ENCODE measurements at places on chromosomes 4 and X.

- DNase-seq, result no peak
Observed at GRCh38 chr4:8648816-8649630, 56.5 kb downstream of the CPZ start.

DNA sequence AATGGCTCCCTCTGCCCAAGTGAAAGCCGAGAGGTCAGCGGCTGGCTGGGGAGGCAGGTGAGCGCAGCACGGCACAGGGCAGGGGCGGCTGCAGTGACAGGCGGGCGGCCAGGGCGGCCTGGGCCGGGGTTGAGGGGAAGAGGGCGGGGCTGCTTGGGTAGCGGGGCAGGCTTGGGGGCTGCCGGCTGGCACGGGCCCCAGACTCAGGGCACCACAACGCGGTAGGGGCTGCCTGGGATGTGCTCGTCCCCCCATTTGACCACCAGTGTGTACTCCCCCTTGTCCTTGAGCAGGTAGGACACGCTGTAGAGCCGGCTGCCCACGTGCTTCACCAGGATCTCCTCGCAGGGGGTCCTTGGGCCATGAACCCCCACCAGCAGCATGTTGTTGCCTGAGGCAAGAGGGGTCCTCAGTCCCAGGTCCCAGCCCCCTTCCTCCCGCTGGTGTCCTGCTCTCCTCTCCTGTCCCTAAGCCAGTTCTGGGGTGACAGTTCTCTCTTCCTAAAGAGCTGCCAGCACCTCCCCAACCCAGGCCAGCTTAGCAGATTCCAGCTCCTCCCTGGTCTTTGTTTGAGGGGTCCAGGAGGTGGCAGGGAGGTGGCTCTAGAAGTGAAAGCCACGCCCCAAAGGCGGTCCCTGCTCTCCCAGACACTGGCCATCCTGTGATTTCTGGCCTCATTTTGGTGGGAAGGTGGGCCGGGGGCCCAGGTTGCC is 25.6 kb downstream of the FLNA start:
- DNase-seq, result no peak

GRCh38 chr4:6122496-6122895 is 77.9 kb downstream of the JAKMIP1 start:
- DNase-seq, result no peak

GRCh38 chr4:71526637-71527406 is 188.0 kb downstream of the SLC4A4 start:
- no peak for DNase-seq

DNA sequence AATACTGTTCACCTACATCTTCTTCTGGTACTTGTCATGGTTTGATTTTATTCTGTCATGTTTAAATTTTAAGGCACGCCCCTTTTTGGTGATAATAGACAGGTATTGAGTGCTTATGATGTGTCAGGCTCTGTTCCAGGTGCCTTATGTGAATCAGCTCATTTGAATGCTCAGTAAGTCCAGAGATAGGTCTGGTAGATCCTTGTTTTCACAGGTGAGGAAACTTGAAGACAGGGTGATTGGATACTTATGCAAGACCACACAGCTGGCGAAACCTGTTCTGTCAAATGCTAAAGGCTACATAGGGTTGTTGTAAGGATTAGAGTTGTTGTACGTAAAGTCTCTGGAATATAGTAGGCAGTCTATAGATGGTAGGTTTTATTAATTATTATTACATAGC is 9.6 kb upstream of the SLC25A14 start:
- DNase-seq, result no peak
